ENCODE measurements at places on chromosomes 4 and X. TPM values are rescaled to one million over a fixed set of nuclear protein-coding genes. Genes with fewer than 3 reads are reported as not detected.

SCD5 gene
- 0.76 TPM for total RNA-seq

CD38 gene
- 113 TPM for total RNA-seq

SOWAHD gene
- 2.4 TPM for total RNA-seq

ENOX2 gene
- total RNA-seq, result 13.7 TPM

UGT2B10 gene
- not detected for total RNA-seq

BCLAF3 gene
- 8.5 TPM for total RNA-seq

GPR82 gene
- not detected for total RNA-seq
